Esophagus mucosa (tissue), 1 donor: ENCODE measurements at places on chromosomes 12 and 14.

DNA sequence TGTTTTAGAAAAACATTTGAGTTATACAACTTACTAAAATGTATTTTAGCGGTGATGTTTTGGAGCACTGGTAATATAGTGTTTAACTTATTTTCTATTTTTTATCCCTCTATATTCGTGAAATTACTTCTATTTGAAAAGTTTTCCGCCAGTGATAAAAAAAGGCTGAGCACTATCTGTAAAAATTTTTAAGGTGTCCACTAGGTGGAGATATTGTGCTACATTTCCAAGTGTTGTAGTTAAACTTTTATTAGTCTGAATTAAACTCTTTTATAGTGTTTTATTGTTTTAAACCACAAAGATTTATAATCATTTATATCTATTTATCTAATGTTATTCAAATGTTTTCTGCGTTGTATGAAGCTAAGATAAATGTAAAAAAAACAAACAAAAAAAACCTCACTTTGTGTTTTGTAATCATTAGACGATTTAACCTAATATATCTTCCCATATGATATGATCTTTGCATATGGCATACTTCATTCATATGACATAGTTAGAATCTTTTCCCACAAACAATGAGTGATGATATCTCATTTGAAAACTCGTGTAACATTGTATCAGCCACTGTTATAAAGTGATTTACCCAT lies 11.8 kb downstream of the ALG10B start:
- ATAC-seq: no peak

DNA sequence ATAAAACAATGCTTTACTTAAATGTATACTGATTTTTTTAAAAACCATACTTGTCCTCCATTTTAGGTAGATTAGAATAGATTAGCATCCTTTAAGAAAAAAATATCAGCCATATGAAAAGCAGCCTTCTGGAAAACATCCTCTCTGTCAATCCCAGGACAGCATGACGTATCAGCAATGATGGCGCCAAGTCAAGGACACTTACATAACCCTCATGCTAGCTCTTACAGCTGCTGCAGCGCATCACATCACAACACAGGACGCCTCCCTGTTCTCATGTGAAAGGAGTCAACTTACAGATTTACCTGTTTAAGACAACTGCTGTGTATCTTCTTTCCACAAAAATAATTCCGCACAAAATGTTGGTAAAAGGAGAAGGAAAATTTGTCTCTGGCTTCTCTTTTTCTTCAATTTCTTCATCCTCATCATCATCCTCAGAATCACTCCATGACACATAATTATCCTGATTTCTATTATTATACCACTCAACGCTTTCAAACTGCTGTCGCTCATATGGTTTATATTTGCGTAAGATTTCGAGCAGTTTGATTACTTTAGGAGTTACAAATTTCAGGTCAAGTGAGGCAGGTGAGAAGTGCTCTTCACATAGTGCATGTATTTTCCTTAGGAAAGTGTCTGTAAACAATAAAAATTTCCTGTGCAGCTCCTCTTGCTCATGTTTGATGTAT lies 33.3 kb downstream of the DICER1 start:
- ATAC-seq: no peak

DNA sequence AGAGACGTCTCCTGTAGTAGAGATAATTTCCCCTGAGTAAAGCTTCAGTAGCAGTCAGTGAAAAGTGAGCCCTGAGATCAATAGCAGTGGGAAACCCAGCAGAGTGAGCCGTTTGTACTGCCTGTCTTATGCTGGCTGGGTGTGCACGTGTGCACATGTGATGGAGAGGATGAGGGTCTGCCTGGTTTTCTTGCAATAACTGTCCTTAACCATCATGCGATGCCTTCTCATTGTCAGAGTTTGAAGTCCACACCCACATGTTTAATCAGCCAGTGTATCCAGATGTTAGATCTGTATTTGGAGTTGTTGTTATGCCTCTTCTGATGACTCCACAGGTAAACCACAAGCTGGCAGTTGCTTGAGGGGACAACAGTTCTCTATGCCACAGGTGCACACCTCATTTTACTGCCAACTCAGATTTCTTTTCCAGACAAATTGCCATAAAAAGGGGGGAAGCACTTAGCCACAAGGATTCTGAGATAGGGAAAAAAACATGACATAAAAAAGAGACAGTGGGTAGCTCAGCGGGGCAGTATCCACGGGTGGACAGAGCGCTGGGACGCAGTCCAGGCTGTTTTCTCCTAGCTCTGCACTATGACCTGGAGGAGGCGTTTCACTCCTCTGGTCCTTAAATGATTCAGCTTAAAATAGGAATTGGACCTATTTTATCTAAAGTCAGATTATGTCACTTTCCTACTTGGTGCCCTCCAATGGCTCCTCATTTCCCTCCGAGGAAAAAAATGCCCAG lies 192.3 kb downstream of the ANO6 start:
- ATAC-seq: no peak

- peak; percentile 67 for ATAC-seq
Measured at GRCh38 chr12:49288412-49288853, 6.5 kb upstream of the PRPH start.

GRCh38 chr14:81371802-81372201 lies 28.3 kb downstream of the STON2 start:
- peak; percentile 75 for ATAC-seq

- no peak for ATAC-seq
Measured at GRCh38 chr12:97022536-97023230, 115.6 kb downstream of the NEDD1 start.

- no peak for ATAC-seq
Measured at GRCh38 chr14:93893661-93894261, 33.4 kb upstream of the FAM181A start.

DNA sequence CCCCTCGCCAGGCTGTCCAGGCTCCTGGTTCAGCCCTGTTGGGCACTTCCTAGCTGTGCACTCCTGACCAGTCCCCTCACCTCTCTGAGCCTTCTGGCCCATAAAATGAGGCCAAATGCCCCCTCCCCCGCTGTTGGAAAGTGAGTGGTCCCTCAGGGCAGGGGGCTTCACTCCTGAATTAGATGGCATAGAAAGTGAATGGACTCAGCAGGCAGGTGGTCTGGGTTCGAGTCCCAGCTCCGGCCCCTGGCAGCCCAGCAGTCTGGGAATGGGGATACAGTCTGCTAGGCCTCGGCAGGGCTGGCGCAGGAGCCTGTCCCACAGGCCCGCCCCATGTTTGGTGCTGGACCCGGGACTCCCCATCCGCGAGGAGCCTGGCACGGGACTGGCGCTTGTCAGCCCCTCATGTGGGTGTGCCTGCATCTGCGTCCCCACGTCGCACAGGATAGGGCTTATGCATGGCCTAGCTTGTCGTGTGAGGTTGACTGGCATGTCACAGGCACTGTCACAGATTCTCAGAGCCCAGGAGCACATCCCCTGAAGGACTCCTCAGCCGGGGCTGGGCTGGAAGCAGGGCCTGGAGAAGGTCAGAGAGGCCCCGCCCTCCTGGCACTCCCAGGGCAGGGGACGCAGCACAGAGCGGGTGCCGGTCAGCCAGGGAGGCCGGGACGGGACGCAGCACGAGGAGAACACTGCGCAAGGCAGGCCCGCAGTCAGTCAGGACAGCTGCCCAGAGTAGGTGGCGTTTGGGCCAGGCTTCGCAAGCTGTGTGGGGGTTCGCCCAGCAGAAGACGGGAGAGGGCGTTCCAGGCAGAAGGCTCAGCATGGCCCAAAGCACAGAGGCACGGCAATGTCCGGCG lies 40.5 kb downstream of the DIO3 start:
- no peak for ATAC-seq

DNA sequence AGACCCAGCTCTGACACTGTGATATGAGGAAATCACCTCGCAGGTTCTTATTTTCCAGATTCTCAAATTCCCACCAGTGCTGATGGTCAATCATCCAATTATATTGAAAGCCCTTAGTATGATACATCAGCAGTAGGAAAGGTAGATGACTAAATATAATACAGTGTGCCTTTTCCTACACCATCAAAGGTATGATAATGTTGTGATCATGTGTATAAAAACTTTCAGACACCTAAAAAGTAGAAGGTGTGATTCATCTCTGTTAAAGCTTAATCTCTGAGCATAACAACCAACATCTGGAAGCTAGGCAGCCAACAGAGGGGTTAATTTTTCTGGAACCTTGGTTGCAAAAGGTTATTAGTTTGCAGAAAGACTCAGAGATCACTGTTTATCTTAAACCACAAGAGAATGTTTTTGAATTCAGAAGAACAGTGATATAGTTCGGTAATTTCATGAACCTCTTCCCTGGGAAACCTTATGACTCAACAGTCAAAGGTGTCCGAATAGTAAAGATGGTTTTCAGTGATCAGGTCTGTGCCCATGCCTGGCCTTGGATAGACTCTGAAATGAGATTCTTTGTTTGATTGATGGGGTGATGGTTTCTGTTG lies 122.5 kb downstream of the ETV6 start:
- ATAC-seq: no peak

DNA sequence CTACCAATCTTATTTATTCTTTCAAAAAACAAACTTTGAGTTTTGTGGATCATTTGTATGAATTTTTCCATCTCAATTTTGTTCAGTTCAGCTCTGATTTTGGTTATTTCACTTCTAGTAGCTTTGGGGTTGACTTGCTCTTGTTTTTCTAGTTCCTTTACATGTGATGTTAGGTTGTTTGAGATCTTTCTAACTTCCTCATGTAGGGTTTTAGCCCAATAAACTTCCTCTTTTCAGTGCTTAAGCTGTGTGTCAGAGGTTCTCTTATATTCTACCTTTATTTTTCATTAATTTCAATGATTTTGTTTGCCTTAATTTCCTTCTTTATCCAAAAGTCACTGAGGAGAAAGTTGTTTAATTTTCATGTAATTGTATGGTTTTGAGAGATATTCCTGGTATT lies 860.4 kb upstream of the FBXO33 start:
- ATAC-seq: no peak

GRCh38 chr14:20494935-20495766 lies 10.2 kb upstream of the RNASE10 start:
- peak; percentile 62 for ATAC-seq

DNA sequence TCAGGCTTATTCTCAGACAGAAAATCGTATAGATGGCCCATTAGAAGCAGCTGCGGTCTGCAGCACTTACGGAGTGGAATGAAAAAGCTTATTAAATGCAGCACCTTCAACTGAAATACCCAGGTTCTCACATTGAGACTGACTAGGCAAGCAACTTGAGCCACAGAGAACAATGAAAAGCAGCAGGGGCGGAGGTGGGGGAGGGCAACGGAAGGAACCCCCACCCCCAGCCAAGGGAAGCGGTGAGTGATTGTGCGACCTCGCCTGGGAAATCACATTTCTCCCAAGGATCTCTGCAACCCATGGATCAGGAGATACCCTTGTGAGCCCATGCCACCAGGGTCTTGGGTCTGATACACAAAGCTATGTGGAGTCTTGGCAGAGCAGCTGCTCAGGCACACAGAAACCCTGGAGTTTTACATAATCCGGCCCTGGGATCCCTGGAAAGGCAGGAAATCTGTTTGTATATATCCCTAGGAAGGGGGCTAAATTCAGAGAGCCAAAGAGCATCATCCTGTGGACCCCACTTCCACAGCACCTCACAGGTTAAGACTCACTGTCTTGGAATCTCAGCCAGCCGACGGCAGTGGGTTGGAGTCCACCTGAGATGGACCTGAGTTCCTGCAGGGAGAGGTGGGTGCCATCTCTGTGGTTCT lies 38.1 kb downstream of the PZP start:
- no peak for ATAC-seq
